Activated CD4-positive, alpha-beta T cell treated with anti-CD3 and anti-CD28 coated beads, Interleukin-2, amount 50 U/mL, for 24 hours (primary cell): ENCODE measurements at places on chromosomes 4 and X.
A peak's percentile ranks its signal among the peaks of the same experiment; 100 is the strongest.

DNA sequence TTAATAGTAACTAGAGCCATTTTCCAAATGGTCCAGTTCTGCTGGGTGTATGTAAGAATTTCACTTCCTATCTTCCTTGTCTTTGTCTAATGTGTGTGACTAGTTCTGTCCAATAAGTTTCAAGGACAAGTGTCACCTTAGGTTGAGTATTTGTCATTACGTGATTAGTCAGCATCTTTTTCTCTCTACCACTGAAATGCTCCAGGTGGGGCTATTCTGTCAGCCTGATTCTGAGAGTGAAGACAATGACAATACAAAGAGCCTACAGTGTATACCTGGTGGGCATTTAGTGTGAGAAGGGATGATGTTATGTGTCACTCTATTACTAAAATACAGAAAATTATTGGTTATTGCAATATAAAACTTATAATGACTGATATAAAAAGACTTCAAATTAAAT lies 876.3 kb downstream of the C4orf33 start:
- DNase-seq, result no peak

DNA sequence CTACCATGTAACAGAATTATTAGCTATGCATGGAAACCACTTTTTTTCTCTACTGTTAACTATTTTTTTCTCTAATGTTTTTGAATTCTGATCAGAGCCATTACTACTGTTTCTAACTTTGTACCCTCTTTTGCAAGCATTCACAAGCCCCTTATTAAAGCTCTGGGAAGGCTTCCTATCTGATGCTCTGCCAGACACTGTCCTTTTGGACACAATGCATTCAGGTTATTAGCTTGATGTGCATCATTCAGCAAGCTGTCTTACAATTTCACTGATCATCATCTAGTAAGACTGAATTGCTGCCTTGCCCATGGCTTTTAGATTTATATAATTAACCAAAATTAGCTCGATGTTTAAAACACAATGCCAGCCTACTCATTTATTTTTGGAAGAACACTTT lies 155.1 kb downstream of the NR3C2 start:
- no peak for DNase-seq

- DNase-seq, result no peak
Measured at GRCh38 chrX:119682019-119682989, 10.7 kb downstream of the SEPTIN6 start.

DNA sequence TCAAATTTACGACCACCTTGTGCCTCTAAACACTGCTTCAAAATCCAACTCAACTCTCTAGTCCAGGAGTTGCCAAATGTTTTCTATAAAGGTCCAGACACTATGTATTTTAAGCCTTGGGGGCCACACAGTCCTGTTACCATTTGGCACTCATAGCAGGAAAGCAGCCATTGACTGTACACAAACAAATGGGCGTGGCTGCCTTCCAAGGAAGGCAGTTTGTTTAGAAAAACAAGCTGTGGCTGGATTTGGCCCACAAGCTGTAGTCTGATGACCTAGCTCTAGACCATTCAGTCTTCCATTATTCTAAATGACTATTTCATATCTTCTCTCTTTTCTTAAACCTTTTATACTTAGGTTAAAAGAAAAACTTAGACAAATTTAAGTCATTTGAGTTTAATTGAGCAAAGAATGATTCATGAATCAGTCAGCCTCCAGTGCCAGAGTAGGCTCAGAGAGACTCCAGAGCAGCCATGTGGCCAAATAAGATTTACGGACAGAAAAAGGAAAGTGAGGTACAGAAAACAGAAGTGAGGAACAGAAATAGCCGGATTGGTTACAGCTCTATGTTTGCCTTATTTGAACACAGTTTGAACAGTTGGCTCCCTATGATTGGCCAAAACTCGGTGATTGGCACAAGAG lies 825.8 kb upstream of the LCORL start:
- no peak for DNase-seq

DNA sequence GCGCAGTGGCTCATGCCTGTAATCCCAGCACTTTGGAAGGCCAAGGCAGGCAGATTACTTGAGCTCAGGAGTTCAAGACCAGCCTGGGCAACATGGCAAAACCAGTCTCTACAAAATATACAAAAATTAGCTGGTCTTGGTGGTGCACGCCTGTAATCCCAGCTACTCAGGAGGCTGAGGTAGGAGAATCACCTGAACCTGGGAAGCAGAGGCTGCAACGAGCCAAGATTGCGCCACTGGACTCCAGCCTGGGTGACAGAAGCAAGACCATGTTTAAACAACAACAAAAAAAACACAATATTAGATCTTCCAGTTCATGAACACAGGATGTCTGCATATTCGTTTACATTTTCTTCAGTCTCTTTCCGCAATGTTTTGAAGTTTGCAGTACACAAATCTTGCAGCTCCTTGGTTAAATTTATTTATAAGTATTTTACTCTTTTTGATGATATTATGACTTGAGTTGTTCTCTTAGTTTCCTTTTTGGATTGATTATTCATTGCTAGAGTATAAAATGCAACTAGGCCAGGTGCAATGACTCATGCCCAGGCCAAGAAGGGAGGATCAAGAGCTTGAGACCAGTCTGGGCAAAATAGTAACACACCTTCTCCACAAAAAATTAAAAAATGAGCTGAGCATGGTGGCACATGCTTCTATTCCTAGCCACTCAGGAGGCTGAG lies 30.4 kb upstream of the ABCG2 start:
- no peak for DNase-seq

- no peak for DNase-seq
Measured at GRCh38 chrX:5681159-5681558, 547.5 kb downstream of the NLGN4X start.

DNA sequence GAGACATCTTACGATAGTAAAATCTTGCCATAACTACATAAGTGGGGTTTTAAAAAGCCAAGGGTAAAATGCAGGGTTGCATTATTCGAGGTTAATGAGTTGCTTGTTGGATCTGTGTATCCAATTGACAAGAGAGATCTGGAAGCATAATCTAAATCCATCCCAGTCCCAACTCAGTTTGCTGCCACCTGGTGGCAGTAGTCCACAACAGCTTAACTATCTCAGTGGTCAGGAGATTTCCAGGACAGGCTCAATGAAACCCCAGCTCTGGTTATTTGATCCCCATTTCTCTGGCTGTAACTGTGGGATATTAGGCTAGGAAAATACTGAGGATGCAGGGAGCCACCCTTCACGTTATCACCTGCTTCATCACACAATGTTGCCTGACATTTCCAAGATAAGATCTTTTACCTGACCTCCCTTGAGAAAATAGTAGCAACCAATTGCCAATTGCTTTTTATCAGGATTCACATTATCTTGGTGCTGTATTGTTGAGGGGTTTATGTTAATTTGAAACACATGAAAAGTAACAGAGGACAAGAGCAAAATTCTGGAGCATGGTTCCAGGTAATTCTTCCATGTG lies 88.2 kb upstream of the TNIP3 start:
- peak; percentile 25 for DNase-seq

DNA sequence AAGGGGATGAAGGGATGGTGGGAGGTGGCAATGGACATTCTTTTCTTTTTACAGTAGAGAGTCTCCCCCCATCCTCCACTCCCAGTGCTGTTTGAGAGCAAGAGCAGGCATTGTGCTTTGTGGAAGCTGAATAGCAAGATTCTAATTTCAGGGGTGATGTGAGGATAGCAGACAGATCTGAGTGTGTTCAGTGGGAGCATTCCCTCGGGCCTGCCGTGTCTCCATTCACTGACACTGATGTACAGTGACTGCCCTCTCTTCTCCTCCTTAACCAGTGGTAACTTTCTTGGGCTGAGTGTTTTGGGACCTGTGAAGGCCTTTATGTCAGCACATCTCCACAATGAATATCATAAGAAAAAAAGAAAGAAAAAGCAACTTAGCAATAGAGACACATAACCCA lies 396.6 kb upstream of the RPS6KA3 start:
- no peak for DNase-seq

DNA sequence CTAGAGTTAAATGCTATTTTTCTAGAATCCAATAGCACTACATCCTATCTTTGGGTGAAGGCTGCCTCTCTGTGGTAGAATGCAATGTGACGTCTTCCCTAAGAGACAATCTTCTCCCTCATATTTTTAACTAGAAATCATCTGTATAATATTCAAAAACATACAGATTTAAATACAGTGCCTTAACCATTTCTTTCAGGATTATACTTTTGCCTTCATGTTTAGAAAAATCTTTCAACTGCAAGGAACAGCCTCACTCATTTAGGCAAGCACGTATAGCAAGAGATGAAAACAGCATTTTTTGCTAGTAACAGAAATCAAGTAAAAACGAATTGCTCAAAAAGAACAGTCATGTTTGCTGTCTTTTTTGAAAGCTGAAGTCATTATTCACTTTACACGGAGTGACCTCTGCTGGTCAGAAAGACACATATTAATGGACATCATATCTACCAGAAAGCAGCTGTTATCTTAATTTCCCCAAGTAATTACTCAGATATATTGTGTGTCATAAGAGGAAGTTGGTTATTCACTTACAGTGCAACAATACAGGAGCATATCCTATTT lies 422.3 kb downstream of the STPG2 start:
- DNase-seq, result no peak

DNA sequence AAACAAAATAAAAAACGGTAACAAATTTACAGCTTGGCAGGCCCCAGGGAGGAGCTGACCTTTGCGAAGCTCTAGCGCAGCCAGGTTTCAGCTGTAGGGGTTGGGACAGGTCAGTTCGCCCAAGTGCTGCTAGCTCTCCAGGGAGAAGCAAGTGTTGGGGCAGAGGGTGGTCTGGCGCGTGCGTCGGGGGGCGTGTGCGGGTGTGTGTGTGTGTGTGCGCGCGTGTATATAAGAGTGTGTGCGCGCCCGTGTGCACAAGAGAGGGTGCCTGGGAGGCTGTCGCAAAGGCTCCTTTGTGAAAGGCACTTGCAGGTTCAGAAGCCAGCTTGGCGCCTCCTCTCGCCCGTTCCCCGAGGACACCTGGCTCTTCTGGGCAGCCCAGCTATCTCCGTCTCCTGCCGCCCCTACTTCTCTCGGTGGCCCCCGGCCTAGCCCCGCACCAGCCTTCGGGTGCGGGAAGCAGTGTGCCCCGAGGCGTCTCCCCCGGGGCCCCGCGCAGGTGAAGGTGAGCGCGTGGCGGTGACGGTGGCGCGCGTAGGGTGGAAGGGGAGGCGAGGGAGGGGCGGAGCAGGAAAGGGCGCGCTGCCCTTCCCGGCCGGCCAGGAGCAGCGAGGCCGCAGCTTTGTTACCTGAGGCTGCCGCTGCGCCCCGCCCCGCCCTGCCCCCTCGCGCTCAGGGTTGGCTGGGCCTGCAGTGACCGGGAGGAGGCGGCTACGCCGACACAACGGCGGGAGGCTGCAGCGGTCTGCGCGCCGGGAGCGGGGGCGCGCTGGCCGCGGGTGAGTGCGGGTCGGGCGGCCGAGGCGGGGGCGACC lies at the start of gene FHDC1:
Gene FHDC1, plus strand, starts transcription at position 693 of the 815 bp plus-strand sequence. CDS start 6,735 bp downstream, outside the sequence.
- DNase-seq, result no peak

- no peak for DNase-seq
Measured at GRCh38 chrX:101659601-101660063, at the start of gene ARMCX2. ARMCX2 (minus strand) TSS chrX:101659850; CDS start chrX:101657588, 2,262 bp downstream.

DNA sequence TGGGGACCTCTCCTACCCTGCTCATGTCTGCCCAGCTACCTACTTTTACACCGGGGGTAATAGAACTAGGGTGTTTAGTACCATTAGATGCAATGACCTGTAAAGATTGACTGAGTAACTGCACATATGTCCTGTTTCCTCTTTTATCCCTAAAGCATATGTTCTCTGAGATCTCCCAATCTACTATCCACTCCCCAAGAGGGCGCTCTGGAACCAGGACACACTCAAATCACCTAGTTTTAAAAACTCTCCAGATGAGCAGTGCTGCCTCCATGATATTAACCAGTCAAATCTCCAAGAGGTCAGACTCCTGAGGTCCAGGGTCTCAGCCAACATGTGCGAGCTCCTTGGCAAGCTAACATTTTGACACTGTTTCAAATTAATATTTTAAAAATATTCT lies 87.0 kb upstream of the TSPAN5 start:
- no peak for DNase-seq

DNA sequence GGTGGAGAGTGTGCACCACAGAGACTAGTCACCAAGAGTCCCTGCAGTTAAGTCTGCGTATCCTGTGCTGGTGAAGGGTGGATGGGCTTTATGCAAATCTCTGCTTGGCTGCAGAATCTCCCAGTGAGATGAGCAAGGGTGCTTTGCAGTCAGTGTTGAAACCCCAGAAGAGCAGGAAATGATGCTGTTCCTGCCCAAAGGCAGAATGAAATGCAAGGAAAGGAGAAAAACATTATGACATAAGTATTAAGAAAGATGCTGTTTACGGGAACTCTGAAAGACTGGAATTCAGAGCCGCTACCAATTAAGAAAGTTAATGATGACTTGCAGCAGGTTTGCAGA lies 25.4 kb upstream of the ACSL1 start:
- DNase-seq, result no peak

GRCh38 chr4:126899331-126899801 lies 733.4 kb upstream of the INTU start:
- DNase-seq, result no peak

- DNase-seq, result no peak
Measured at GRCh38 chr4:74056114-74056857, 17.8 kb upstream of the CXCL3 start.

DNA sequence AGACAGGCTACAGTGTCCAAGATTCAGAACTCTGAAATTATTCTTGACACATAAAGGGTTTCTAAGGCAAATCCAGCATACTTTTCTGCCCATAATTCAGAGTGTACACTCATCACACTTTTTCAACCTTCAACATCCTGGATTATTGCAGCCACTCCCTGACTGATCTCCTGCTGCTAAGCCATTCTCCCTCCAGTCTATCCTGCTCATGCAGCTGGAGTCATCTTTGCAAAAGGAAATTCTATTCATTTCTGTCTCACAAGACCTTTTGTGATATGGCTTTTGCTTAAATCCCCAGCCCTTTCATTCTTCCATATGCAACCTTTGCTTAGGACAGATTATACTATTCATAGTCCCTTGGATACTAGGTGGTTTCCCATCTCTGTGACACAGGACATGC lies 236.1 kb upstream of the LDB2 start:
- no peak for DNase-seq

DNA sequence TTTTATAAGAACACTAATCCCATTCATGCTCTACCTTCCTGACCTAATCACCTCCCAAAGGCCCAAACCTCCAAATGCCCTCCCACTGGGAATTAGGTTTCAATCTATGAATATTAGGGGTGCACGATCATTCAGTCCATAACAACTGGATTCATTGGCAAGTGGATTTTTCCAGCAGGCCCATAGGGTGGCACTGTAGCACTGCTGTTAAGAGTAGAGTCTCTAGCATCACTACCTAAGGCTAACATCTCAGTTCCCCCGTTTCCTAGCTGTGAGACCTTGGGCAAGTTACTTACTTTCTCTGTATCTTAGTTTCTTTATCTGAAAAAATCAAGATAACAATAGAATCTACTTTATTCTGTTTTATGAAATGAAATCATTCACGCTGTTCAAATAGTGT lies 315.8 kb downstream of the STIM2 start:
- DNase-seq, result no peak

DNA sequence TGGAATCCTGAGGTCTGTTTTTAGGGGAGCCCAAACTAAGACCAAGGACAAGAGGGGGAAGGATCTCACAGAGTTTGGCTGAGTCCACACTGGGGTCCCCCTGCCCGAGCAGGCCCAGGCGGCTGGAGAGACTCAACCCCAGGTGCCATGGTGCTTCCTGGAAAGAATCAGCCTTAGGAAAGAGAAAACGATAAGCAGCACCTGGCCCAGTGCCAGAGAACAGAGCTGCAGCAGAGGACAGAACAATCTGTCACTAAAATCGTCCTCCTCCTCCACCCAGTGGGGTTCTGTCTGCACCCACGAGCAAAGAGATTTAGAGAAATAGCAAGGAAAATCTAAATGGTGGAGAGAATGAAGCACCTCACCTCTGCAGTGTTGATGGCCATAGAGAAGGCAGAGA lies 470.5 kb downstream of the BCOR start:
- DNase-seq, result no peak

GRCh38 chrX:292900-293897 lies 12.0 kb downstream of the PLCXD1 start:
- no peak for DNase-seq
